A673 (cell line): ENCODE measurements at places on chromosomes 1 and 21. TPM values are rescaled to one million over a fixed set of nuclear protein-coding genes. Genes with fewer than 3 reads are reported as not detected.
A peak's percentile ranks its signal among the peaks of the same experiment; 100 is the strongest.

NMNAT2 gene
- 0.13 and 0.17 TPM in 2 replicates for total RNA-seq

RAB7B gene
- total RNA-seq: 0.11 and 0.31 TPM in 2 replicates

PHF13 gene
- total RNA-seq: 37.8 and 44.2 TPM in 2 replicates

TMEM240 gene
- total RNA-seq: 6.8 and 9.1 TPM in 2 replicates

DNALI1 gene
- 6.3 and 11.8 TPM in 2 replicates for total RNA-seq

KCNT2 gene
- 1.2 and 1.6 TPM in 2 replicates for total RNA-seq

DNA sequence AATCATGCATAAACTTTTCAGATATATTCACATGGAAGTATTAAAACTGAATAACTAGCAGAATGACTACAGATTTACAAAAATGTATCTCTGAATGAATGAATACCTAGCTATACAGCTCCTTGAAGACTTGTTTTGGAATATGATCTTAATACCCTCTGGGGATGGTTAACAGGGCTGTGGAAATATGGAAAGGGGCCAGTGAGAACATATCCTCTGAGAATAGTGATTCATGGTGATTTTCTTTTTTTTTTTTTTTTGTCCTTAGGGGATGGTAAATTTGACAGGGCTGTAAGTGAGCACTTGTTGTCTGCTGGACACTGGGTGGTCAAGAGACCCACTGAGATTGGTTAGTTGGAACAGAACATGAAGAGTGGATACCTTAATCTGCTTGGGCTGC, 80.7 kb upstream of the HP1BP3 start:
- no peaks in the 10 kb centered on the region for H3K27me3 ChIP-seq
- no peak for DNase-seq
- H3K4me1 ChIP-seq: no peaks in the 10 kb centered on the region
- H3K36me3 ChIP-seq: peaks cover 24% of the 10 kb centered on the region
- no peak overlapping the region for H3K4me3 ChIP-seq

GRCh38 chr1:155006601-155007101, 4.0 kb downstream of the ZBTB7B start:
- peak; percentile 77 for DNase-seq
- no peak overlapping the region for H3K4me3 ChIP-seq
- H3K4me1 ChIP-seq: peaks cover 15% of the 10 kb centered on the region
- H3K36me3 ChIP-seq: no peaks in the 10 kb centered on the region
- peak overlapping the region; percentile 89 for H3K27ac ChIP-seq
- no peaks in the 10 kb centered on the region for H3K27me3 ChIP-seq

DNA sequence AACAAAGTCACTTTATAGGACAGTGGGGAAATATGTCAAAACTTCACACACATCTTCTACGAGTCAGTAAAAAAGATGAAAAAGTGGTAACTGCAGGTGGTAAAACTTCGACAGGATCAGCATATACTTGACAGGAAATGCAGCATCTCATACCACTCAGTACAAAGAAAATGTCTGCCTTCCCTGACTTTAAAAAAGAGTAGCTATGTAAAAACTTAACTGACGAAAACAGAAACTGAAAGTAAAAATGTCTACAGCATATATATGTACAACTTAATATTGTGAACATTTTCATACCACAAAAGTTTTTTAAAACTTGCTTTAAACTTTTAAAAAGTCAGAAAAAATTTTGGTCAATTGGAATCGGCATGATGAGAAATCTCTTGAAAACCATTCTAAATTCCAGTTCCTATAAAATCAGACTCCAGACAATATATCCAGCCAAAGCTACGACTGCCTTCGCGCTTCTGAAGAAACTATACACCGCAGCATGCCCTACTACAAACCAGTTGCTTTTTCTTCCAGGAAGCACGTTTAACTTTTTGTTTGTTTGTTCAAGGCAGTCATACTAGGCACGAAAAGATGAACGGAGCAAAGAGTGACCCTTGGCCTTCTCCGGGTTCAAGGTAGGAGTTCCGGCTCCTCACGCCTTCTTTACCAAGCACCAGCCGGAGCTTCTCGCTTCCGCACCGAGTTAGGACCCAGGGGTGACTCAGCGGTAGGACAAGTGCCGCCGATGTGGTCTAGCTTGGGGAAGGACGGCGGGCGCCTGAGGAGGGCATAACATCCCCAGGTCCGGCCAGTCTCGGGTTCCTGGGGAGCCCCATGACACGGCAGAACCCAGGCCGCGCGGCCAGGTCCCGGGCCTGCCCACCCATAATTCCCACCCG, 612 bp downstream of the PSMA5 start:
- H3K27me3 ChIP-seq: no peaks in the 10 kb centered on the region
- H3K27ac ChIP-seq: peak overlapping the region; percentile 73
- DNase-seq: peak; percentile 38
- peaks cover 11% of the 10 kb centered on the region for H3K36me3 ChIP-seq
- peaks cover 4% of the 10 kb centered on the region for H3K4me1 ChIP-seq

- H3K27ac ChIP-seq: no peak overlapping the region
- DNase-seq: no peak
- no peak overlapping the region for H3K4me3 ChIP-seq
- no peaks in the 10 kb centered on the region for H3K4me1 ChIP-seq
These were observed 91.1 kb upstream of the UBE2U start for GRCh38 chr1:64112281-64112680.

GRCh38 chr1:46522184-46522968, 29.1 kb downstream of the KNCN start:
- peaks cover 66% of the 10 kb centered on the region for H3K4me1 ChIP-seq
- H3K27ac ChIP-seq: no peak overlapping the region
- H3K27me3 ChIP-seq: no peaks in the 10 kb centered on the region
- H3K36me3 ChIP-seq: no peaks in the 10 kb centered on the region
- no peak overlapping the region for H3K4me3 ChIP-seq
- peak; percentile 98 for DNase-seq

DNA sequence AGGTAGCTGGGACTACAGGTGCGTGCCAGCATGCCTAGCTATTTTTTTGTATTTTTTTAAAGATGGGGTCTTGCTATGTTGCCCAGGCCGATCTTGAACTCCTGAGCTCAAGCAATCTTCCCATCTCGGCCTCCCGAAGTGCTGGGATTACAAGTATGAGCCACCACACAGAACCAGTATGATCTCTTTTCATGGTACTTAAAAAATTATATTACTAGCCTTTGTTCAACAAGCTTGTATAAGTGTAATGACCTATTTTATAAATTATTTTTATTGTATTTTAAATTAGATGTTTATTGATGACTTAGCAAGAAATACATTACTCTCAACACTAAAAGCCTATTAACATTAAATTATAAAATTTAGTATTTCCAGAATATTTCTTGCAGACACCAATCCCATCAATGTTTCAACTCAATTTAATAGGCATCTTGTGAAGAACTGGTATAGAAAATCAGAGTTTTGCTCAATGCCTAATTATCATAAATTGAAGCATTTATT, 36.0 kb upstream of the MTF2 start:
- no peaks in the 10 kb centered on the region for H3K36me3 ChIP-seq
- H3K4me1 ChIP-seq: no peaks in the 10 kb centered on the region
- H3K27ac ChIP-seq: no peak overlapping the region
- DNase-seq: no peak
- no peaks in the 10 kb centered on the region for H3K27me3 ChIP-seq

DNA sequence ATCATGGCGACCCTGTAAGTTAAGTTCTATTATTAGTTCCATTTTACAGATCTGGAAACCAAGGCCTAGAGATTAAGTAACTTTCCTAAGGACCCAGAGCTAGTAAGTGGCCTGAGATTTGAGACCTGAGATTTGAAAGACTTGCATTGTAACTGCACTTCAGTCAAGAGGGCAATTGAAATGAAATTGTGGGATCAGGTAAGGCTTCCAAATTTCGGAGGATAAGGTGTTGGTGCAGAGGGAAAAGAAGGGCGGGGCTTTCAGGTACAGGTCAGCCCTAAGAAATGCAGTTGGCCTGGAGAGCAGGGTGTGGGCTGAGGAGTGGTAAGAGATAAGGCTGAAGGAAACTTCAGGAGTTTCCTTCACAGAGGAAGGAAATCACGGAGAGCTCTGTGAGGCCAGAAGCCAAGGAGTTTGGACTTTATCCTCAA, 51.1 kb downstream of the SLC16A1 start:
- no peak for DNase-seq
- no peak overlapping the region for H3K27ac ChIP-seq
- H3K4me1 ChIP-seq: peaks cover 13% of the 10 kb centered on the region
- H3K27me3 ChIP-seq: no peaks in the 10 kb centered on the region
- peaks cover 6% of the 10 kb centered on the region for H3K36me3 ChIP-seq
- H3K4me3 ChIP-seq: no peak overlapping the region

DNA sequence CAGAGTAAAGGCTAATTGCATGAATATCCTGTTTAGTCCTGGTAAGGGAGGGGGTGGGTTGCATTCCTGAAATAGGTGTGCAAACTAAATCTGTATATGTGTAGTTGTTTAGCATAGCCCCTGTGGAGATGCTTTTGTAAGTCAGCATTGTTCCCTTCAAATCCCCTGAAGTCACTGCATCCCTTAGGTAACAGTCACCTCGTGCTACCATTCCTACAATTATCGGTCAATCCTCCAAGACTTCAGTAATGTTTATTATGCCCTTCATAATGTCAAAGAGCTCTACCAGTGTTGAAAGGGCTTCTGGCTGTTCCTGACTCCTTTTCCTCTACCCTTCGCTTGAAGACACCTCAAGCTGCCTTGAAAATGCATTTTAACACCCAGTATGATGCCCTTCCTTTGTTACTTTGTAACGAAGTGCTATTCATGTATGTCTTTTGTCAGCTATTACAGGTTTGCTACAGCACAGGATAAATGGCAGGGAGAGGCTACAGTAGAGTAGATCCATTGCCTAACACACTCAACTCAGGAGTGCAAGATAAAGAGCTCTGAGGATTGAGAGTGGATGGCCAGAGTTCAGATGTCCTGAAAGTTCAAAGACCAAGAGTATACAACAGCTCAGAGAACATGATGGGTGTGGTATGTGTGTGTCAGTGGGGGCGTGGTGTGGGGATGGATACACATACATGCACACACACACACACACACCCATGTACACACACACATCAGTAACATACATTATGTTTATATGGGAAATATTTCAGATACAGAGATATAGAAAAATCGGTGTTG, 27.4 kb upstream of the FOXD3 start:
- H3K4me3 ChIP-seq: no peak overlapping the region
- no peaks in the 10 kb centered on the region for H3K4me1 ChIP-seq
- no peak overlapping the region for H3K27ac ChIP-seq
- no peaks in the 10 kb centered on the region for H3K27me3 ChIP-seq
- no peaks in the 10 kb centered on the region for H3K36me3 ChIP-seq
- no peak for DNase-seq

DNA sequence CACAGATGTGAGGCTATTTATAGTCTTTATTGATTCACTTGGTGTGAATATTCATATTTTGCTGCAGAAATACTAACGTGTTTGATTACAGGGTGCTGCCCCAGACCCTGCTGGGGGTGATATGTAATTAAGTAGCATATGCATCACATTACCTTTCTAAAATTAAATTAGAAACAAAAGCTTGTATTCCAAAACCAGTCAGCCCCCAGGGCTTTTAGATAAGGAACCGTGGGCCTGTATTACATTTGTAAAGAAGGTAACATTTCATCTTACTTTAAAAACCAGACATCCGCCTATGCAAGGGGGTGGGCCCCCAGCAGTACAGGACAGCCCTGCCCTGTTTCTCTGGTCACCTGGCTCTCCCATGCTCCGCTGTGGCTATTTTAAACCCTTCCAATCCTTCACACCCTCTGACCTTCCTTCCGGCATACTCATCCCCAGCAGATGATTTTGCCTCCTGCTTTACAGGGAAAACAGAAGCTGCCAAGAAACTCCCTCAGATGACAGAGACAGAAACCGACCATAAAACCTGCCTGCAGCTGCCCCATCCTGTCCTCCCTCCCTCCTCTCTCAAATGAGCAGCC, 22.0 kb upstream of the KCNC4 start:
- H3K27me3 ChIP-seq: peaks cover 10% of the 10 kb centered on the region
- H3K36me3 ChIP-seq: no peaks in the 10 kb centered on the region
- H3K4me1 ChIP-seq: no peaks in the 10 kb centered on the region
- DNase-seq: no peak

DNA sequence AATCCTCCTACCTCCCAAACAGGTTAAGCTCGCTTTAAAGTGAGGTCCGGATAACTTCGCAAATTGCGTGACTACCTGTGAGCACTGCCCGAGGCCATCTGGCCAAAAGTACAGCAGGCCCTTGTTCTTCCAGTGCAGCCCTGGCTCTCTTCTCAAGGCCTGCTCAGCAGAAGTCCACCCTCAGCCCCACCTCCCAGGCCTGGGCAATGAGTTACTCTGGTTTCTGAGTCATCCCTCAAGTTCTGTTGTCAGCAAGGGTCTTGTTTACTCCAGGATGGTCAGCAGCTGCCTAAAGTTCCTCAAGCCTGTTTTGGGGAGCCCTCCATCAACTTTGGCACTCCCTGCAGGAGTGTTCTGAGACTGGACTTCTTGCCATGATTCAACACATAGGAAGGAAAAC, 101.7 kb downstream of the BCAR3 start:
- DNase-seq: no peak
- no peak overlapping the region for H3K4me3 ChIP-seq
- no peak overlapping the region for H3K27ac ChIP-seq
- peaks cover 28% of the 10 kb centered on the region for H3K4me1 ChIP-seq

DNA sequence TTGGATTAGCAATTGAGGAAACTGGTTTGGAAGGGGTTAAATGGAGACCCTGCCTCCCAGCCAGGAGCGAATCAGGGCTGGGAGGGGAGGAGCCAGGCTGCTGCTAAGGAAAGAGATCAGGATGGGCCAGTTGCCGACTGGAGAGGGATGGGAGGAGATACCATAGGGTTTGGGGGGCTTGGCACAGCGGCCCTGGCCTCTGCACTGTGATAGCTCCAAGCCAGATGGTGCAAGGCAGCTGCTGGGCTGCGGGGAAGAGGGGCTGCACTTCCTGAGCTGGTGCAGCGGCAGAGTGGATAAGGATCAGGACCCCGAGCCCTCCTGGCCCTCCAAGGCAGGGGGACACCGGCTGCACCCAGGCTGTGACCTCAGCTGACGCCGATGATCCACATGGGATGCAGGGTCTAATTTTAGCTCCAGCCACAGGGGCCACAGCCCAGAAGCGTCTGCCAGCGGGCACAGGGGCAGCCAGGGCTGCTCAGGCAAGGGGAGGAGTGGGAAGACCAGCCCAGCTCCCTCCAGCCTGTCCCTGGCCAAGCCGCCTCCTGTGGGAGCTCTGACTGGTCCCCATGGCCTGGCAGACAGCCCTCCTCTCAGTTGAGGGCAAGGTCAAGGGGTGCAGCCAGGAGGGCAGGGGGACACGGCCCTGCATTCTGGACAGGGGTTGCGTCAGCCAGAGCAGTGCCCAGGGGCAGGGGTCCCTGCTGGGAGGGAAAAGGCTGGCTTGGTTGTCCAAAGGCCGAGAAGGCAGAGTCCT, at the start of gene EXTL1:
EXTL1 (plus strand) TSS at position 129 of the 757 bp plus-strand sequence. CDS start 872 bp downstream, outside the sequence.
- DNase-seq: peak; percentile 57
- H3K27me3 ChIP-seq: no peaks in the 10 kb centered on the region
- H3K4me1 ChIP-seq: peaks cover 7% of the 10 kb centered on the region
- no peak within 1 kb of the TSS for H3K4me3 ChIP-seq
- no peaks in the 10 kb centered on the region for H3K36me3 ChIP-seq
- H3K27ac ChIP-seq: no peak within 1 kb of the TSS
